ENCODE measurements at places on chromosomes 1 and 21. TPM values are rescaled to one million over a fixed set of nuclear protein-coding genes. Genes with fewer than 3 reads are reported as not detected.
A peak's percentile ranks its signal among the peaks of the same experiment; 100 is the strongest.

- no peak for DNase-seq
- H3K27me3 ChIP-seq: no peaks in the 10 kb centered on the region
- H3K36me3 ChIP-seq: peaks cover 2% of the 10 kb centered on the region
- no peak overlapping the region for H3K27ac ChIP-seq
- no peak overlapping the region for H3K4me3 ChIP-seq
These were observed 121.9 kb upstream of the IVNS1ABP start for GRCh38 chr1:185438936-185439335.

DNA sequence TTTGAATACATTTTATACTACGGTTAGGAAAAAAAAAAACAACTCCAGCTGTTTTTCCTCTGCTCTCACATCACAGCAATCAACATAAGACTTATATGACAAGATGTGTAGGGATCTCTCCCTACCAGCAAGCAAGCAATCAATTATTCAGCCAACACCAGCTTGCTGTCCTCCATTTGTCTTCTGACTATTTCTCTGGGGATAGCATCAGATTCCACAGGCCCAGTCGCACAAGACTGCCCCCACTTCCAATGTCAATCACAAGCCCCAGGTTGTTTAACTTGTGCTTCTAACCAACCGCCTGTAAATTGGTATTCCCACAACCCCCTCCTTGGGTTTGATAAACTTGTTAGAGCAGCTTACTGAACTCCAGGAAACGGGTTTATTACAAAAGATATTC is 873.1 kb upstream of the TMPRSS15 start:
- H3K27me3 ChIP-seq: no peaks in the 10 kb centered on the region
- no peak overlapping the region for H3K4me3 ChIP-seq
- no peaks in the 10 kb centered on the region for H3K4me1 ChIP-seq

The TNFSF18 gene
- total RNA-seq: not detected

DNA sequence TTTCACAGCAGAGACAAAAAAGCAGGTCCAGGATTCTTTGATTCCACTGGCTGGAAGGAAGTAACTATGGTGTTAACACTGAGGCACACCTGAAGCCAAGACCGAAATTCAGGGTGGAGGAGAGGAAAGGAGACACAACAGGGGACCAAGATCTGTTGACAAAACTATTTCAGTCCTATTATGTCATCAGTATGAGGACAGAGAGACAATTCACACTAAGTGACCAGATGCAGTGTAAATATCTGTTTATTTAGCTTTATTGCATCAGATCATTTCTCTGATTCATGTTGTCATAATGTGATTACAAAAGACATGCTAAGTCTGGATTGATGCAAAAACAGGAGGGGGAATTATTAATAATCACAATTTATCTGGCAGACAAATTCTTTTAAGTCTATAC is 118.8 kb downstream of the SIPA1L2 start:
- H3K27me3 ChIP-seq: no peaks in the 10 kb centered on the region
- no peaks in the 10 kb centered on the region for H3K4me1 ChIP-seq
- no peak overlapping the region for H3K4me3 ChIP-seq
- H3K36me3 ChIP-seq: no peaks in the 10 kb centered on the region

The LRRC53 gene
- not detected for total RNA-seq

The TFF2 gene
- not detected for total RNA-seq

DNA sequence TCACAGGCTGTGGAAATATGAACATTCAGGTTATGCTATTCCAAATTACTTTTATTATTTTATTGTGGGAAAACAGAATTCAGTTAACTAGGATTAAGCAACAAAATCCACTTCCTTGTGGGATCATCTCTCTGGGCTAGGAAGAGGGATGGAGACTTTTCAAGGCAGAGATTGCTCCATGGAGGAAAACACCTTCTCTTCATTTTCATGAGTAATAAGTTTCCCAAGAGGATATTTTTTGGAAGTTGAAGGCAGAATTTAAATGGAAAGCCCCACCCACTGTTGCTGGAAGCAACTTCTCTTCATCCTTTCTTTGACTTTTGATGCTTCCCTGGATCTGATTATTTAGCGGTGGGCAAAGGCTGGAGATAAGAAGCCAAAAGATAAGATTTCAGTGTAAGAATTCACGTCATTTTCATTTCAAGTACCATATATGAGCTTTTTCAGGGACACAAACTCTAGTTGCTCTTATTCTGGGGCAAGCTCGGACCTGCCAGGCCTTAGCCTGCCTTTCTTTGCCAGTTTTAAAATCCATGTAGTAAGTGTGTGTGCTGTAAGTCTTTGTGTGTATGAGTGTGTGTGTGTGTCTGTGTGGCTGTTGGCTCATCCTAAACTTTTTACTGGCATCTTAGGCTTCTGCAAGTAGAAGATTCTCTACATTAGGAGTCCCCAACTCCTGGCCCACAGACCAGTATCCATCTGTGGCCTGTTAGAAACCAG is 11.7 kb upstream of the IL24 start:
- H3K27ac ChIP-seq: no peak overlapping the region
- H3K36me3 ChIP-seq: no peaks in the 10 kb centered on the region
- H3K4me1 ChIP-seq: peaks cover 19% of the 10 kb centered on the region
- H3K4me3 ChIP-seq: no peak overlapping the region

DNA sequence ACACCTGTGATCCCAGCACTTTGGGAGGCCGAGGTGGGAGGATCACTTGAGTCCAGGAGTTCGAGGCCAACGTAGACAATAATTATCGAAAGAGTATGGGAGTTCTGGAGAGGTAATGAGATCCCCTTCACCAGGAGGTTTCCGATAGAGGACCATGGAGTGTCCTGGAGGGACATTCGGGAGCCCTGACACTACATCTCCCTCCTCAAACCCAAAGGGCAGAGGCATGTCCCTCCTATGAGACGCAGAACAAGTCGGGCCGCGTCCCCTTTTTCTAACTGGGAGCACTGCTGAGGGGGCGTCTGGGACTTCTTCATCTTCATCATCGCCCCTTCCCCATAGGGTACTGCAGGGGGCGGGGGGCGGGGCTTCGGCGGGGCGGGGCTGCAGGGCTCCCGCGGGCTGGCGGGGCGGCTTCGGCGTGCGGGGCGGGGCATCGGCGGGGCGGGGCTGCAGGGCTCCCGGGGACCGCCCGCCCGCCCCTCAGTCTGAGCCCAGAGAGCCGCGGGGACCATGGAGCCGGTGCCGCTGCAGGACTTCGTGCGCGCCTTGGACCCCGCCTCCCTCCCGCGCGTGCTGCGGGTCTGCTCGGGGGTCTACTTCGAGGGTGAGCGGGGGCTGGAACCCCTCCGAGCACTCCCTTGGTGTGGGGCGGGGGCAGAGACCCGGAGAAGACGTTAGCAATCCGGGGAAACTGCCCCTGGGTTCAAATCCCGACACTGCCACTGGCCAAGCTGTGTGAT is at the start of gene THEMIS2:
Gene THEMIS2, plus strand, starts transcription at position 486 of the 743 bp plus-strand sequence. Its CDS starts 28 bp downstream, at position 514.
- peak within 1 kb of the TSS; percentile 95 for H3K4me3 ChIP-seq
- no peaks in the 10 kb centered on the region for H3K27me3 ChIP-seq
- H3K36me3 ChIP-seq: peaks cover 20% of the 10 kb centered on the region

The HOOK1 gene
- 0.98 TPM for total RNA-seq

GRCh38 chr1:42135426-42135825 is 17.8 kb upstream of the GUCA2B start:
- H3K4me1 ChIP-seq: no peaks in the 10 kb centered on the region
- H3K27me3 ChIP-seq: peaks cover 6% of the 10 kb centered on the region
- no peaks in the 10 kb centered on the region for H3K36me3 ChIP-seq
- no peak overlapping the region for H3K27ac ChIP-seq

DNA sequence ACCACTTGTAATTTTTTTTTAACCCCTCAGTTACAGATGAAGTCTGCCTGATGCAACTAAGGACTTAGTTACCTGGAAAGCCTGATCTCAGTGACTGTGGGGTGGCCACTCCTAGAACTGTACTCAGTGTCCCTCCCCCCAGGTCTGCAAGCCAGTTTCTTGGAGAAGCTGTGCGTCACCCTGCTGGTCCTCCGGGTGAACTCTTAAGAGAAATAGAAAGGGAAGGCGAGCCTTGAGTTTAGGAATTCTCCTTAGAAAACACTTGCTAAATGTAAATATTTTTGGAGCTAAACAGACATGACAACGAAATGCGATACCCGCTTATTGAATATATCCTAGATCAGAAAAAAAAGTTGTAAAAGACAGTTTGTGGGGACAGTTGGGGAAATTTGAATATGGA is 730 bp downstream of the SLC16A4 start:
- no peaks in the 10 kb centered on the region for H3K27me3 ChIP-seq
- H3K36me3 ChIP-seq: peaks cover 32% of the 10 kb centered on the region
- no peak overlapping the region for H3K27ac ChIP-seq
- DNase-seq: no peak
- H3K4me3 ChIP-seq: no peak overlapping the region
- peaks cover 8% of the 10 kb centered on the region for H3K4me1 ChIP-seq

The CELA2B gene
- not detected for total RNA-seq

DNA sequence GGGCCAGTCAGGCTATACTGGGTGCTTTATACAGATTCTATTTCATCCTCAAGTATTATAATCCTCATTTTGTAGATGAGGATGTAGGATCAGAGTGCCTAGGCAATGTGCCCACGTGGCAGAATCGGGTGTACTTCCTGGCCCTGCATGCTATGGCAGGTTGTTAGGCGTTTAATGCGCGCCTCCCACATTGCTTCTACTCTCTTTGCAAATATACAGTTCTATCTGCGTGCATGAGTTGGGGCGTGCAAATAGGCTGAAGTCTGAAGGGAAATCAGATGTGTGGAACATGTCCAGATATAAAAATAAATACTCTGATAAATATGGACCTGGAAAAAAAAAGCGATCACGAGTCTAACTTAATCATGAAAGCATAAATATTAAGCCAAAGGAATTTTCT is 194.7 kb upstream of the FMN2 start:
- no peak for DNase-seq
- H3K4me1 ChIP-seq: peaks cover 6% of the 10 kb centered on the region
- H3K4me3 ChIP-seq: no peak overlapping the region
- H3K27me3 ChIP-seq: peaks cover 10% of the 10 kb centered on the region
- no peak overlapping the region for H3K27ac ChIP-seq

The GBP6 gene
- total RNA-seq: 0.38 TPM

DNA sequence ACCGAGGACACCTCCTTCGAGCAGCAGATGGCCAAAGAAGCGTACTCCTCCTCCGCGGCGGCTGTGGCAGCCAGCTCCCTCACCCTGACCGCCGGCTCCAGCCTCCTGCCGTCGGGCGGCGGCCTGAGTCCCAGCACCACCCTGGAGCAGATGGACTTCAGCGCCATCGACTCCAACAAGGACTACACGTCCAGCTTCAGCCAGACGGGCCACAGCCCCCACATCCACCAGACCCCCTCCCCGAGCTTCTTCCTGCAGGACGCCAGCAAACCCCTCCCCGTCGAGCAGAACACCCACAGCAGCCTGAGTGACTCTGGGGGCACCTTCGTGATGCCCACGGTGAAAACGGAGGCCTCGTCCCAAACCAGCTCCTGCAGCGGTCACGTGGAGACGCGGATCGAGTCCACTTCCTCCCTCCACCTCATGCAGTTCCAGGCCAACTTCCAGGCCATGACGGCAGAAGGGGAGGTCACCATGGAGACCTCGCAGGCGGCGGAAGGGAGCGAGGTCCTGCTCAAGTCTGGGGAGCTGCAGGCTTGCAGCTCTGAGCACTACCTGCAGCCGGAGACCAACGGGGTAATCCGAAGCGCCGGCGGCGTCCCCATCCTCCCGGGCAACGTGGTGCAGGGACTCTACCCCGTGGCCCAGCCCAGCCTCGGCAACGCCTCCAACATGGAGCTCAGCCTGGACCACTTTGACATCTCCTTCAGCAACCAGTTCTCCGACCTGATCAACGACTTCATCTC is 106.8 kb upstream of the VAMP3 start:
- no peak overlapping the region for H3K4me3 ChIP-seq
- no peak for DNase-seq
- no peaks in the 10 kb centered on the region for H3K36me3 ChIP-seq
- no peaks in the 10 kb centered on the region for H3K27me3 ChIP-seq
- no peak overlapping the region for H3K27ac ChIP-seq

DNA sequence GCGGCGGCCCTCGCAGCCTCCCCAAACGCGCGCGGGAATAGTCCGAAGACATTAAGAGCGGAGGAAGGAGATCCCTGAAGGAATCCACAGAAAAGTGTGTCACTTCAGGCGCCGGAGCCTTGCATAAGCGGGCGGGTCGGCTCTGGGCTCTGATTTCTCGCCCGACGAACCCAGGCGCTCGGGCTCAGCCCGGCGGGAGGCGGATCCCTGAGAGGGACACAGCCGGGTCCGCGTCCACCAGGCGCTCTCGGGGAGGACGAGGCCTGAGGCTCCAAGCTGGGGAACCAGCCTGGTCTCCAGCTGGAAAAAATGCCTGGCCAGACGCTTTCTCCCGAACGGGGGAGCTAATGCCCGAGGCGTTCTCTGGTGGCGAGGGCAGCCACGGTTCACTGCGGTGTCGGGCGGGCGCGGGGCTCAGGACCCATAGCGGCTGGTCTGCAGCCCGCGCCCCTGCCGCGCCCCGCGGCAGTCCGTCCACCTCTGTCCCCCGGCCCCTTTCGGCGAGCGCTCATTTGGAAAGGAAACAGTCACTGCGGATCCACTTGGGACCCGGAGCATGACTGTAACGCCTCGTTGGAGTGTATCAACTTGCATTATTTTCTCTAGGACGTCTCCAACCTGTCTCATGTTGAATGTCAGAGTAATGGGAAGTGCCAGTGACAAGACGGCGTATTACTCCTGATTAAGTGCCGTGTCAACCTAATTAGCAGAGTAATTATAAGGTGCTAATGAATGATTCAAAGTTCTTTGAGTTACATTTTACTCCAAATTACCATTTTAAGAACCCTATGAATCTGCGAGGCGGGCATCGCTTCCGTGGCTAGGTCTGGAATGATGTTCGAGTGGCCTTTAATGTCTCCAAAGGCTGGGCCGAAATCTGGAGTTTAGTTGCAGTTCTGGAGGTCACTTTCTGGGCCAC is 1.6 kb upstream of the BARHL2 start:
- H3K27ac ChIP-seq: peak overlapping the region; percentile 75
- DNase-seq: no peak
- peak overlapping the region; percentile 50 for H3K4me3 ChIP-seq
- peaks cover 26% of the 10 kb centered on the region for H3K36me3 ChIP-seq

DNA sequence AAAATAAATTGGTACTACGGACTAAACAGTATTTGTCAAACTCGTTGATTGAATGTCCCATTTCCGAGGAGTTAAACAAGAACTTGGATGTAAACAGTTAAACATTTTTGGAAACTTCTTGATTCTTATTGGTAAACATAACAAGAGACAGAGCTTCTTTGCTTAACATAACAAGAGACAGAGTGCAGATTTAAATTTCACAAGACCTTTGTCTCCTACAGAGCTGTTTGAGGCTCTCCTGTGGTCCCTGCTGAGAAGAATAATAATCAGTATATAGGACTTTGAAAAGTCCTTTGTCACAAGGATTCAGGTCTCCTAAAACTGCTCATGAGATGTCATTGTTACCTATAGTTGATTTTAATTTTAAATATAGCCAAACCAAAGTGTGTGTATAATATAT is 170.6 kb upstream of the C21orf91 start:
- no peaks in the 10 kb centered on the region for H3K4me1 ChIP-seq
- no peaks in the 10 kb centered on the region for H3K36me3 ChIP-seq
- H3K4me3 ChIP-seq: no peak overlapping the region
- no peak overlapping the region for H3K27ac ChIP-seq
- DNase-seq: no peak

The LAPTM5 gene
- 482 TPM for total RNA-seq

- no peak overlapping the region for H3K27ac ChIP-seq
- H3K27me3 ChIP-seq: no peaks in the 10 kb centered on the region
- H3K4me1 ChIP-seq: peaks cover 30% of the 10 kb centered on the region
- H3K4me3 ChIP-seq: no peak overlapping the region
- H3K36me3 ChIP-seq: no peaks in the 10 kb centered on the region
These were observed 253.2 kb downstream of the TOMM20 start for GRCh38 chr1:234875328-234875952.

- H3K4me3 ChIP-seq: no peak overlapping the region
- no peaks in the 10 kb centered on the region for H3K36me3 ChIP-seq
- no peak for DNase-seq
- peaks cover 12% of the 10 kb centered on the region for H3K27me3 ChIP-seq
- no peak overlapping the region for H3K27ac ChIP-seq
These were observed 40.6 kb downstream of the DRAM2 start for GRCh38 chr1:111099289-111099688.

The SPRR2B gene
- not detected for total RNA-seq

Data from activated CD4-positive, alpha-beta memory T cell treated with anti-CD3 and anti-CD28 coated beads, Interleukin-2, amount 10 ng/mL, durations not matched to agents 7 days and 5 days (primary cell).